ENCODE measurements at places on chromosomes 2 and 18.

DNA sequence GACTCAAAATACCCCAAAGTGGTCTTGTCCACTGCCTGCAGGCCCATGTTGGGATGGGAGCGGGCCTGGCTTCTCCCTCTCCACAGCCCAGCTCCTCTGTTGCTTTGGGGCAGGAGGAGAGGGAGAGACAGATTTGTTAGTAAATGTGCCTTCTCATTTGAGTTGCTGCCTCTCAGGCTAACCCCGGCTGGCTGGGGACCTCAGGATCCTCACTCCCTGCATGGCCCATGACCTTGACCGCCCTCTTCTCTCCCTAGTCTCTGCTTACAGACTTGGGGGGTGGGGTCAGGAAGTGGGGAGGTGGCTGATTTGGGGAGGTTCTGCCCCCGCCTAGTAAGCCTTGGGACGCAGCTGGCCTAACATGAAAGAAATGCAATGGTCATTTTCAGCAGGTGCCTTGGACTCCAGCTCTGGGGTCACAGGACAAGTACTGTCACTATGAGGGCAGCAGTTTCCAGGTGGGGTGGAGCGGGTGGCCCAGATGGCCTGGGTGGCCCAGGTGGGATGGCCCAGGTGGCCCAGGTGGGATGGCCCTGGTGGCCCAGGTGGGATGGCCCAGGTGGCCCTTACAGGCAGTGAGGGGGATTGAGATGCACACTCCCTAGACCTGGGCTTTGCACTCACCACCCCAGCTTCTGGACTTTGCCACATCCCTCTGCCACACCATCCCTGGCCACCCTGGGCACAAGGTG, 24.1 kb downstream of the HJURP start:
- DNase-seq, result no peak

GRCh38 chr2:211447548-211447947, 891.1 kb downstream of the CPS1 start:
- DNase-seq, result no peak

GRCh38 chr2:184530239-184530638, 68.1 kb upstream of the ZNF804A start:
- no peak for DNase-seq

- no peak for DNase-seq
Observed at GRCh38 chr18:43148231-43148630, 32.7 kb upstream of the RIT2 start.

GRCh38 chr2:18792226-18792629, 202.9 kb upstream of the NT5C1B start:
- DNase-seq, result no peak

GRCh38 chr2:237194906-237195305, 109.2 kb downstream of the COPS8 start:
- no peak for DNase-seq

- no peak for DNase-seq
Observed at GRCh38 chr2:195473862-195474261, 183.2 kb upstream of the SLC39A10 start.

GRCh38 chr2:33927756-33928155, 328.7 kb upstream of the FAM98A start:
- no peak for DNase-seq

DNA sequence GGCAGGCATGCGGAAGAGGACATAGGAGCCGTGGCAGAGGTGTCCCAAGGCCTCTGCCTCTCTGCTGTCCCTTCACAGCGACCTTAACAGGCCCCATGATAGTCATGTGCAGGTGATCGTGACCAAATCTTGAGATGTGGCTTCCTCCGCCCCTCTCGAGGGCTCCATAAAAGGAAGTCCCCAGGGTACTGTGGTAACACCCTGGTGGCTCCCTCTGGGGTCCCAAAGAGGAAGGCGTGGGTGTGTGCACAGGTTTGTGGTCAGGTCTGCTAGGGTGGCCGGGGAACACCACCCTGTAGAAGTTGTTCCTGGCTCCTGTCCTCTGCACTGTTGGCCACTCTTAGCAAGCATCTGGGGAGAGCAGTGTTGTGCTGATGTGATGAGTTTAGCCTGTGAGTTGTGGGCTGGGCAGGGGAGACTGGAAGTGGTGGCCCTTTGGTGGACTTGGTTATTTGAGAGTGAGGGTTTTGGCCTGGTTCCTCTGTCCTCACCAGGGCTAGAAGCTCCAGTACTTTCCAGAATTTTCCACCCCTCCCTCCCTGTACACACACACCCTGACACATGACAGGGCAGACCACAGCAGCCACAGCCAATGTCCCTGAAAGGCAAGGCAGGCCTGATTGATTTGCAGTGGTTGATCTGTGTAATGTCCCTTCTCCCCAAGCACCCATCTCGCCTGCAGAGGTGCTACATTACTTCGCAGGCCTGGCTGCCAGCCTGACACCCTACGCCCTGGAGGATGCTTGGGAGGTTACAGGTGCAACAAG, 68.9 kb upstream of the BOD1L2 start:
- DNase-seq, result no peak

- DNase-seq, result no peak
Observed at GRCh38 chr18:68219872-68220271, 495.0 kb downstream of the TMX3 start.
